ENCODE measurements at places on chromosomes 16 and 17. TPM values are rescaled to one million over a fixed set of nuclear protein-coding genes. Genes with fewer than 3 reads are reported as not detected.

GRAP gene
- total RNA-seq, result not detected

RNF43 gene
- total RNA-seq, result not detected

CMTR2 gene
- total RNA-seq, result 42.8 TPM

MEOX1 gene
- not detected for total RNA-seq

NUBP2 gene
- total RNA-seq, result 213 TPM

CYBC1 gene
- 107 TPM for total RNA-seq

ABCC6 gene
- not detected for total RNA-seq

TP53TG3D gene
- 2.4 TPM for total RNA-seq

TP53TG3 gene
- total RNA-seq, result 1.1 TPM

HOXB4 gene
- 5.5 TPM for total RNA-seq

EIF1 gene
- total RNA-seq, result 56.9 TPM

TBC1D26 gene
- total RNA-seq, result not detected

SYT17 gene
- not detected for total RNA-seq

PRSS8 gene
- total RNA-seq, result not detected

HSD17B1 gene
- total RNA-seq, result 0.26 TPM

HIGD1B gene
- not detected for total RNA-seq

ZMYND15 gene
- total RNA-seq, result 0.06 TPM

PRSS53 gene
- 9.7 TPM for total RNA-seq

PIK3R6 gene
- total RNA-seq, result not detected

C1QTNF8 gene
- total RNA-seq, result not detected

PPP1R27 gene
- total RNA-seq, result not detected

FADS6 gene
- total RNA-seq, result not detected

CDT1 gene
- 53.4 TPM for total RNA-seq

CCL2 gene
- not detected for total RNA-seq

HLF gene
- 0.26 TPM for total RNA-seq

MPV17L gene
- total RNA-seq, result not detected

ZP2 gene
- not detected for total RNA-seq

DNAH2 gene
- not detected for total RNA-seq

SLC12A3 gene
- 0.11 TPM for total RNA-seq

KCNJ18 gene
- not detected for total RNA-seq

KRT12 gene
- total RNA-seq, result not detected

CYB5D1 gene
- total RNA-seq, result 7.8 TPM

TEKT1 gene
- total RNA-seq, result not detected

MNT gene
- 6.8 TPM for total RNA-seq

PITPNC1 gene
- 10.4 TPM for total RNA-seq

MMD gene
- 17.7 TPM for total RNA-seq

ABCC11 gene
- total RNA-seq, result 0.13 TPM

TMEM92 gene
- not detected for total RNA-seq

NOL3 gene
- total RNA-seq, result 58.0 TPM

GLOD4 gene
- 104 TPM for total RNA-seq

KRTAP4-1 gene
- not detected for total RNA-seq

TNS4 gene
- not detected for total RNA-seq

LGALS9B gene
- not detected for total RNA-seq

DOC2A gene
- total RNA-seq, result not detected

CD7 gene
- total RNA-seq, result 1.6 TPM

SMIM5 gene
- 0.17 TPM for total RNA-seq

NPIPB13 gene
- 0.57 TPM for total RNA-seq

TOM1L1 gene
- 28.9 TPM for total RNA-seq

RASL10B gene
- total RNA-seq, result 0.63 TPM

GPRC5C gene
- total RNA-seq, result not detected

WIPF2 gene
- total RNA-seq, result 4.6 TPM

KRT40 gene
- not detected for total RNA-seq

TBC1D3H gene
- total RNA-seq, result not detected

P4HB gene
- 3,461 TPM for total RNA-seq

CD19 gene
- total RNA-seq, result not detected
